Fibroblast of skin of back (primary cell): ENCODE measurements at places on chromosomes 1 and 21.

DNA sequence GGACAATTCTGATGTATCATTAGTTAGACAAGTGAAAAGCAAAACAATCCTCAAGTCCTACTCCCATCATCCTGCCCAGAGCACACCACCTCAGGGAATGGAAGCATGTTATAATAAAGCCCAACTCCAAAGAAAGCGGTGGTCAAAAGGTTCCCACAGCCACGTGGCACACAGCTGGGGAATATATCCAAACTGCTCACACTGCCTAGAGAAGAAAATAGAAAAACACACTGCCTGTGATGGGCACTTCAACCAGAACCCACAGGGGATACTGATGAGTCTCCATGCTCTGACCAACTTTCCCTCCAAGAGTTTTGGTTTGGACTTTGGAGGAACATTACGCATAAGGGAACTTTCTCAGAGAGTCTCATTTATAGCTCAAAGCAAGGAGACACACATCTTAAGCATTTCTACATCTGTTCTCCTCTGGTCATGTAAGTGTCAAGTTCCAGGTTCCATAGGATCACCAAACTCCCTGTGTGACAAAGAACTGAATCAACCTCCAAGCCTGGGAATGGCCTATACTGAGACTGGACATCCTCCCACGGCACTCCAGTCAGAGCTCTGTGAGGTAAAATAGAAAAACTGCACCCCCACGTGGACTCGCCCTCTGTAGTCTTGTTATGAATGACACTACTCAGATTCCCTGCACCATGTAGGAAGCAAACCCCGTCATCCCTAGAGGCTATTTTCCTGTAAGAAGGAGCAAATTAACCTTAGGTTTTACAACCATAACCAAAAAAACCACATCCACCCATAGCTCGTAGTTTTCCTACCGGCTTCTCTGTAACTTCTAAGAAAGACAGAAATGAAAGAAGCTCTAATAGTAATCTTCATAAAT, 12.2 kb downstream of the DSTYK start:
- peak; percentile 28 for DNase-seq

DNA sequence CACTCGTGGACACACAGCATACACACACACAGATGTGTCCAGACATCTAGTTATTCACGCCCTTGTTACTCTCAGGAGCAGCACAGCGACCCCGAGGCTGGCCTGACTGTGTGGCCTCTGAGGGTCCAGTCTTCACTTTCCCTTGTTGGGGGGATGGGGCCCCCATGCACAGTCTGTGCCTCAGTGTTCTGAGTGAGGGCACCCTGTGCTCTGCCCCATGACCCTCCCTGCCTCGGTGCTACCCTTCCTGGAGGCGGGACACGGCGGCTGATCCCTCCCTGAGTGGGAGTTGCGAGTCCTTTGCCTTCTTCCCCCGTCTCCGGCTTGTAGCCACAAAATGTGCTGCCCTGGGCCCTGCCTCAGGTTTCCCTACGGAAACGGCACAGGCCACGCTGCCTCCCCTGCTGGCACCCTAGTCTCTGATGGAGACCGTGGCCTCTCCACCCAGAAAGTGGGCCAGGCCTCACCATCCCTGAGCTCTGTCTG, 8.6 kb downstream of the CSTB start:
- no peak for DNase-seq

GRCh38 chr1:77047978-77048614, 171.1 kb downstream of the PIGK start:
- DNase-seq = no peak

DNA sequence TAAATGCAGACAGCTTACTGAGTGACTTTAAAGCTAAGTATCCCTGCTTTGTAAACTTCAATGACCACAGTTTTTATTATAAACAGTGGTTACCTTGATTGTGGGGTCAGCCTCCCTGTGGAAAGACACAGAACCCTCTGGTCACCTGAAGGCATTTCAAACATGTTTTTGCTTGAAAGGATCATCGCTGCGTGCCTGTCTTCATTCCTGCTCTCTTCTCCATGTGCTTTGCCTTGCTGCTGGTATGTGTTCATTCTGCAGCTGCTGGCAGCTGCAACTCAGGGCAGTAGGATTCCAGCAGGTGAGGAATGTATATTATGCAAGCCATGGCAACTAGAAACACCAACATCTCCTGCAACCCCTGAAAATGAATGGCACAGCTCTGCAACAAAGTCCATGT, 81.0 kb upstream of the VAV3 start:
- DNase-seq = no peak

- DNase-seq = no peak
Observed at GRCh38 chr1:7613106-7613850, 157.8 kb upstream of the VAMP3 start.

DNA sequence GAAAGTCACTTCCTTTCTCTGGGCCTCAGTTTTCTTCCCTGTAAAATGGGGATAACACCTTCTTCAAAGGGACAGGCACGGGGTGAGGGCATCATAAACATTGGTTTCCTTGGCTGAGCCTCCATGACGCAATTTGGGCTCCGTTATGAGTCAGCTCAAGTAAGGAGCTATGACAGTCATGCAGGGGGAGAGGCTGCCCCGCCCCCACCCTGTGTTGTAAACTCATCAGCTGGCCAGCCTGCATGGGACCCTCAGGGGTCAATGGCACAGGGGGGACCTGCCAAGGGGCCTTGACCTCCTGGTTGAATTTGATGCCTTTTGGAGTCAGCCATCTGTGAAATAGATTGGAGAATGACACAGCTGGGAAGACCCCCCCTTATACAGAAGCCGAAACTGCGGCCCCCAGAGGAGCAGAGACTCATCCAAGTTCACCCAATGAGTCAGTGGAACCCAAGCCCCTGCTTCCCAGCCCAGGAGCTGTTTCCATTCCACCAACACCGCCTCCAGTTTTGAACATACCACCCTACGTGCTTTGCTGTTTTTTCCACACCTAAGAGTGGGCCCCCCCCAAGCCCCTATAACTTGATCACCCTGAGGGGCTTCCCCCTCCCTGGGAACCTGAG, 36.8 kb upstream of the RUNX3 start:
- DNase-seq = peak; percentile 78

GRCh38 chr1:111208921-111209320, 8.5 kb upstream of the DENND2D start:
- DNase-seq = no peak

- no peak for DNase-seq
Observed at GRCh38 chr21:36564647-36565046, 84.7 kb upstream of the CLDN14 start.
